NCI-H1930 (cell line): ENCODE measurements at places on chromosomes 5 and 9.

DNA sequence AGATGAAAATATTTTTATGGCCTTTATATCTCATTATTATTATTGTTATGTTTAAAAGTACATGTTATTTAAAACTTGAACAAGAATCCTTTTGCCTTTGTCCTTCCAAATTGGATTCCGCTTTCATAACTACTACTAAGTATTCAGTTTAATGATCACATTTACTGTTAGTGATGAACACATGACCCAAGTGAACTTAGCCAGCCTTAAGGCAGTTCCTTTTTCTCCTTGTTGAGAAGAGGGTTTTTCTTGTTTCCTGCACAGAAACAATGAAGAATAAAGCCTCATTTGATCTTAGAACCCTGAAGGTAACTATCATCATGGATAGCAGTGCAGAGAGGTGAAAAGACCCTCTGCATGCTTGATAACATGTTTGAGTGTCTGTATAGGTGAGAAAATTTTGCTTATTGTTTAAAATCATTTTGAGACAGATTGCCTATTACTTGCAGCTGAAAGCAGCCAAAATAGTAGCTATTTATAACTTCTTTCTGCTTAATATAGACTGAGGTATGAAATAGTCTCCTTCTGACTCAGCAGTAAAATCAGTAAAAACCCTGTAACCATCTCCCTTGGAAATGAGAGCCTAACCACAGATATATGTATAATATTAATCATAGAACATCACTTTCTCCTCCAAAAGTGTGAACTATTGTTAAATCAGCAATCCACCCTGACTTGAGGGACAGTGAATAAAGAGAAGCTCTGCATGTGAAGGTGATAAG lies 266.2 kb downstream of the SPATA31D1 start:
- DNase-seq = no peak

DNA sequence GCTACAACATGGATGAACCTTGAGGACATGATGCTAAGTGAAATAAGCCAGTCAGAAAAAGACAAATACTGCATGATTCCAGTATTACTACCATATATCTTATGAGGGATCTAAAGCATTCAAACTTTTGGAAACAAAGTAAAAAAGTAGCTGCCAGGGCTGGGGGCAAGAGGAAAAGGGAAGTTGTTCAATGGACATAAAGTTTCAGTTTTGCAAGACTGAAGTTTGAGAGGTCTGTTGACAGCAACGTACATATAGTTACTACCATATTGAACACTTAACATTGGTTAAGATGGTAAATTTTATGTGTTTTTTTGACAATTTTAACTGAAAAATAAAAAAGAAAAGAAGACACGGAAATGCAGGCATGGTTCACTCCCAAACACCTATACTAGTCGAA lies 77.6 kb downstream of the MAPKAP1 start:
- DNase-seq = no peak

DNA sequence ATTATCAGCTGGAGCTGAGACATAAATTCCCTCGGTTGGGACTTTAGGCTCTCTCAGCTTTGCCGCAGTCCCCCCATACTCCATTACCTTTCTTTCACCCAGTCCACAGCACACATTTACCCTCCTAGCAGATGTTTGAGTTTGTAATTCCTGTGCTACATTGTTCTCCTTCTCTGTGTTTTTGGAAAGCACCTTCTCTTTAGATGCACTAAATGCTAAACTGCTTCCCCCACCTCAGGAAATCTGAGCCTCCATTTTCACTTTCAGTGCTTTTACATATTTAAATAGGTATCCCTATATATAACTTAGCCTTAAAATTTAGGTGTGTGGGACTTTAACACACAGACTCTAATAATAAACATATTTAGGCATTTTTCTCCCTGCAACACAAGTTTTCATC lies 356.9 kb downstream of the NFIB start:
- no peak for DNase-seq

DNA sequence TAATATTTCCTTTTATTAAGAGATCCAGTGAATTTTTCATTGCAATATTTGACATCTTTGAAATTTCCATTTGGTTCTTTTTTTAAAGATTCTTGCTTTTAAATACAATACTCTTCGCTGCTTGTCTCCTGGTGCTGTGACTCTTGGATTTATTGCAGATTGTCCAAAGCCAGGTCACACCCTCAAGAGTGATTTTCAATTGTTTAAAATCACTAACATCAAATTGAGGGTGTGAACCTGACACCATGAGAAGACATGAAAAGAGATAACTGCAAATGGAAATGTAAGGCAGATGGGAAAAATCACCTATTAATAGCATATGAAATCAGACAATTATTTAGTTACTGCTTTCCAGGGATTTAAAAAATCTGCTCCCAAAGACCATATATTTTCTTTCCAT lies 42.6 kb downstream of the ANXA1 start:
- DNase-seq = no peak

GRCh38 chr5:31758803-31759425 lies 120.0 kb downstream of the PDZD2 start:
- no peak for DNase-seq

- no peak for DNase-seq
Measured at GRCh38 chr9:121331992-121332685, 37.9 kb downstream of the STOM start.

DNA sequence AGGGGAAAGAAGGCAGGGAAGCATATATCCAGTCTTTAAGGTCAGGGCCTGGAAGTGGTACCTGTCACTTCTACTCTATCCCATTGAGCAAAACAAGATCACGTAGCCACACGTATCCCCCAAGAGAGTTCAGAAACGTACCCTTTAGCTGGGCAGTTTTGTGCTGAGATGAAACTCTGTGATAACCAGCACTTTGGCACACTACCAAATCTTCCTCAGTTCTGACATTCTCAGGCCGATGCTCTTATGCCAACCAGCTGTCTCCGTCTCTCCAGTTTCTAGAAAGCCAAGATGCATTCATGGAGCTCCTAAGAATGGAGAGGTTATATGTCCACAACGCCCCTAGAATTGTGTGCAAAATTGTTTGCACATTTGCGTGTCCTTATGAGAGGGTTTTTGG lies 176.6 kb upstream of the MSX2 start:
- no peak for DNase-seq

- DNase-seq = no peak
Measured at GRCh38 chr5:119478781-119479180, 26.5 kb downstream of the HSD17B4 start.

DNA sequence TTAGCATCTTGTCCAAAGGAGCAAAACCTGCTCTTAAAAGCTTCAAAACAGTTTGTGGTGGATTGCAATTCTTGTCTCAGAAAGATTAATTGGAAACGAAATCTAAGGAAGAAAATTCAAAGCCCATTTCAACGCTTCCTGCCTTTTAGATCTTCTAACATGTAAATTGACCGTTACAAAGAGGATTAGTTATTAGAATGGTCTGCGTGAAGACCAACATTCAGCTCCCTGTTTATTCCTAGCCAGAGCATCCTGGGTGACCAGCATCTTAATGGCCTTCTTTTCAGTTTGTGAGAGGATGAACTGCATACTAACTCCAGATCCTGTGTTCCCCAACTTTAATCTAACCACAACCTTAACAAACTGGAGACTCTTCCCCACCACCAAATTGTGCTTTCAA lies 109.9 kb upstream of the SLC1A3 start:
- no peak for DNase-seq

DNA sequence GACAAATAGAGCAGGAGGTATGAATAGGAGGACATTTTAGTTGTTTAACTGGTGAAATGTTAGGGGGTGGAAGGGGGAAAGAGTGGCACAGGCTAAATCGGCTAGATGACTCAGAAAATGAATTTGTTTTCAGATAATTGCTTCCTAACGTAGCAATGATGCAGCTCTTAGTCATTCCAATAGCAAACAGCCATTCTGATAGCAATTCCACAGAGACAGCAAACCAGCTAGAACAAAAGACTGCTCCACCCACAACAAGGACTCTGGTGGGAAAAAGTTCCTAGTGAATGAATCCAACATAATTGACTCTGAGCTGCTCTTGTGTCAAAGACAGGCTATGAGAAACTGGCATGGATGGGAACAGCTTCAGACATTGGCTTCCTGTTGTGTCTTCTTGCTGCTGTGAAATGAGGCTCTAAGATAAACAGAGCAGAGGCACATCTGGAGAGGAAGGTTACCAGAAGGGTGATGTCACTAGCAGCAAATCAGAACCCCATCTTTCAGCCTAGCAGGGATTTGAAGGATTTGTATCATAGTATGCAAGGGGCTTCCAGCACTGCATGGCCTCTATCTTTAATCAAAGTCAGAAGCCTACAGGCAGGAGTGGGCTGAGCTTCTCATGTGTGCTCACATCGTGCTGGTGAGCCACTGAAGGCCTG lies 28.1 kb upstream of the F2RL1 start:
- no peak for DNase-seq

DNA sequence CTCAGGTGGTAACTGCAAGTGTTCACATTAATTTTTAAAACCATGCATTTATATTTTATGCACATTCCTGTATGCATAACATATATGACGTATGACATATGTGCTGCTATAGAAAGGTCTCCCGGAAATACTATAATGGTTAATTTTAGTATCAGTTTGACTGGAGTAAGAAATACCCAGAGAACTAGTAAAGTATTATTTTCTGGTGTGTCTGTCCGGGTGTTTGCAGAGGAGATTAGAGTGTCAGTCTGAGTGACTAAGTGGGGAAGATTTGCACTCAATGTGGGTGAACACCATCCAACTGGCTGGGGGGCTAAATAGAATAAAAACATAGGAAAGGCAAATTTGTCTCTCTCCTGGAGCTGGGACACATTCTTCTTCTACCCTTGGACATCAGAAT lies 26.9 kb downstream of the UIMC1 start:
- DNase-seq = no peak

DNA sequence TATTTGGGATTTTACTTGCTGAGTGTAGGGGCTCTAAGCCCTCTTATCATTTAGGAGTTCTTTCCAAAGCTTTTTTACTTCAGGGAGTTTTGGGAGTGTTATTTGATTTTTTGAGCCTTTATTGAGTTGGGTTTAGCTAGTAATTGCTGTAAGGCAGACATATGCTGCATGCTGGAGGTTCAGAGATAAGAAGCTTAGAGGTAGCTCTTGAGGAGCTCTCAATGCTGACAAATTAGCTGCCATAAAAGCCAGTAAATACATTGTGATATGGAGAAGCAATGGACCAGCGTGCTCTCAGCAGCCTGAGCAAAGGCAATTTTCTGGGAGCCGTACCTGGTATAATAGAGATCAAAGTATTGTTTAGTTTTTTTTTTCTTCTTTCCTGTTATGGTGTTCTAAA lies 11.6 kb downstream of the ARHGEF28 start:
- peak; percentile 47 for DNase-seq

GRCh38 chr5:58072300-58072965 lies 387.5 kb downstream of the PLK2 start:
- DNase-seq = peak; percentile 80

DNA sequence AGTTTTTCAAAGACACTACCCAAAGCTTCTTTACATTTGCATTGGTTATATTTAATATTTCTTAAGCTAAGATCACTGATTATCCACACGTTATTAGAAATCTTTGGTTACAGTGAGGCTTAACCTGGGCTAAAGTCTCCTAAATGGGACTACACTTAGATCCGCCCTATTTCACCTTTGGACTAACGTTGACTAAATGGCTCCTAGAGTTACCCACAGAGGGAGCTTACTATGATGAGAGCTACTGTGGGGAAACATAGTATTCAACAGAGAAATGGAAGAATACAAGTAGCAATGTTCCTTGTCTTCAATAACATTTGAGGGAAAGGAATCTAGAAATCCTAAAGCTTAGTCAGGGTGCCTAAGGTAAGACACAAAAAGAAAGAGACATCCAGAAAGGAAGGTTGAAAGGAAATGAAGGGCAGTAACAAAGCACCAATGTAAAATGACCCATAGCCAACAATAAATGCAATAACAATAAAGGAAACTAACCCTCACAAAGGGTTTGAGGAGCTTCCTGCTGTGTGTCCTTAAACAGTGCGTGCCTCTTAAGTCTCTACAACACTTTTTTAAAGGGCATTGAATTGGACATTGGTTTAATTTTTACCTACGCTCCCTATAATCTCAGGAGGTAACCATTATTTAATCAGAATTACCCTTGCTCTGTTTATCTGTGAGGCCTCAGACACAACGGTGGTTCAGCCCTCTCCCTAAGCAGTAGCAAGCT lies 217.1 kb downstream of the PJA2 start:
- no peak for DNase-seq

- no peak for DNase-seq
Measured at GRCh38 chr5:91127456-91128081, 255.5 kb downstream of the ARRDC3 start.

DNA sequence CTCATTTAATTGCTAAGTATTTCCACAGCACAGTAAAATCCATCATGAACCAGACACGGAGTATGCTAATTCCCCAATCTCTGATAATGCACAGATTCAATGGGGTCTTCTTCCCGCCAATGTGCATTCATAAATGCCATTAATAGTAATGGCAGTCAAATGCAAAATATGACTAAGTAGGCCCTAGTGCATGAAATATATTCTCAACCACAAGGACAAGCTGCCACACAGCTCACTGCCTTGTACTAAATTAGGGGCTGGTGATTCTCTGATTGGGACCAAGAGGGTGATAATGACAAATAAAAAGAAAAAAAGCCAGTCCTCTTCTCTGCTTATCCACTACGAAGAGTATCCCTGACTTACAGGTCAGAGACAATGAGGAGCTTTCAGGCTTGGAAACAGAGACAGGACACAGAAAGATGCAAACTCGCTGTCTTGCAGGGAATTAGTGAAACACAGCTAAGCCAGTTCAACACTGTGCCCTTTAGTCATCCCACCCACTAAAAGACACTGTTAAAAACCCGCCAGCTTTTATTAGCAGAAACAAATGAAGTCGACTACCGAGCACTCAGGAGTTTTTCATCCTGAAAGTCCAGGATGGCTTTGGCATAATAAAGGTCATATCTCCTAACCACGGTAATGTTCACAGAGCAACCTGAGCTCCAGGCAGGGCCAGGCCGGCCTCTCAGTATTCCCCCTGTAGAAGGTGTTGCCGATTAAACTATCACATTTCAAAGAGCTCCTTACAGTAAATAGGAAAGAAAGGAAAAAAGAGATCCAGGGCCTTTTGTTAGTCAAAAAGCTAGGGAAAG lies 148.1 kb downstream of the EBF1 start:
- DNase-seq = no peak

DNA sequence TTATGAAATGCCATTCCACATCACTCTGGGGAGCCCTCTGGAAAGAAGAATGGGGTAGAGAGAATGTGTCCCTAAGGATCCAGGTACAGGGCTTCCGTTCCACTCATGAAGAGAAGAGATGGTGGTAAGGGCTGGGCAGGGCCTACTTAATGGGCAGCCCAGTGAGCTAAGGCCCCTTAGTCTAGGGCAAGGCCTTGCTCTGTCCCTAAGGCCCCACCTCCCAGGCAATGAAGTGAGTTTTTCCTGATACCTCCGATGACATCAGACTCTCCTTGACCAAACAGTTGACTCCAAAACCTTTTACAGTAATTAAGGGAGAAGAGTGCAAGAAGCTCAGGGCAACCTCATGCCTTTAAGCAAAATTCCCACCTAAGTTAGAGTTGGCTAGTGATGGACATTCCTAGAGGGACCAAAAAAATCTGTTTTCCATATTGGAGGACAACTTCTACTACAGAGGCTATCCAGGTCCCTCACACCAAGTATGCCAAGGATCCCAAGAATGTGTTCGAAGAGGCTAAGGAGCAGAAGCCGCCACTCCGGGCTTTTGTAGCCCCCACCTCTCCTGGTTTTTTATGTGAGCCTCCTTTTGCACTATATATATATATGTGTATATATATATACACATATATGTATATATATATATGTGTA lies 5.9 kb downstream of the KLF9 start:
- DNase-seq = no peak
